ENCODE measurements at places on chromosomes 2 and 18.

- DNase-seq, result no peak
These were observed 58.8 kb upstream of the CDC42EP3 start for GRCh38 chr2:37730037-37730818.

- no peak for DNase-seq
These were observed 53.9 kb downstream of the INHBB start for GRCh38 chr2:120399889-120400240.

- no peak for DNase-seq
These were observed 236.9 kb downstream of the SCG2 start for GRCh38 chr2:223365158-223365679.

GRCh38 chr2:109330056-109330455 is 201.1 kb downstream of the SH3RF3 start:
- no peak for DNase-seq

DNA sequence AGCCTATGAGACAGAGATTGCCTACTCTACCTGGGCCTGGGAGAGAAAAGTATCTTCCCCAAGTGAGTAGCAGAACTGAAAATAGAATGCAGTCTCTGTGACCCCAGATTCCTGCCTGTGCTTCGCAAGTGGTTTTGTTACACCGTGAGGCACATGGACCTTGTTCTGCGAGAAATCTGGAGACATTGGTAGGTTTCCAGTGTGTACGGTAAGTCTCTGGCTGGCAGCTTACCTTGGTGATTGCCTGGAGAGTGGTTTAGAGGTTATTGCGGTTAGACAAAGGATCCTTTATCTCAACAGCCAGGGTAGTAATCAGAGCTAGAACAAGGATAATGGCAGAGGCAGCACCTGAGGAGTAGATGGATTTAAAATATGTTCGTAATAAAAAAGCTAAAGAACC is 606.0 kb upstream of the GCFC2 start:
- no peak for DNase-seq

GRCh38 chr18:24917767-24918166 is 434.2 kb downstream of the ZNF521 start:
- DNase-seq, result no peak

GRCh38 chr2:70674636-70675430 is 93.2 kb downstream of the ADD2 start:
- DNase-seq, result no peak

GRCh38 chr2:179686718-179687342 is 174.6 kb downstream of the ZNF385B start:
- no peak for DNase-seq

DNA sequence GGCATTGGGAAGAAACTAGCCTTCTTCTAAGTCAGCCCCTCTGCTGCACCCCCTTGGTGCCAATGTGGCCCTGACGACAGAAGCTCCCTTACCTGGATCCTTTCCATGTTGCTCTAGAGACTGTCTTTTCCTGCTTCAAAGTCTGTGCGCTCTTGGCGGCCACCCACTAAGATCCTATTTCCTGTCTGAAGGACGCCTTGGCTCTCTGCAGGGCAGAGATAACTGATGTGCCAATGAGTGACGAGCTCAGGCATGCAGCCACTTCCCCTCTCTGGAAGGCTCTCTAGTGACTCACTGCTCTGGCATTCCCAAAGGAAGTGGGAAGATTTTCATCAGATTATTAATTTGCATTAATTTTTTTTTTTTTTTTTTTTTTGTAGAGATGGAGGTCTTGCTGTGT is 273.5 kb downstream of the CDH20 start:
- no peak for DNase-seq

DNA sequence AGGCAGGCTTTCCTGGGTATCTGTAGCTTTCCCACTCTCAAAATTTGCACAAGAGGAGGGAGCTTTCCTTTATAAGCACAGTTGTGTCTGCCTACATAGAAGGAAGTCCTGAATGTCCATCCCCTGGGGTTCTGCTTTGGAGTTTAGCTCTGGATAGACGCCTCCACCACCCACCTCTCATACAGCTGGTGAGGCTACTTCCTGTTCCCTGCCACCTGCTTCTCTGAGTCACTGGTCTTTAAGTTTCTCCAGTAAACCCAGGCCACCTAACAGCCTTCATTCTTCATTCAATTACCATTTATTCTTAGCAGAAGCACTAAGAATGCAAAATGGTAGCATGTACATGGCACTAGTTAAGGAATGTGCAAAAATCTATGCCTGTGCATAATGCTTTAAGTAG is 407.8 kb downstream of the CDH2 start:
- DNase-seq, result no peak
